Stimulated activated CD8-positive, alpha-beta memory T cell treated with anti-CD3 and anti-CD28 coated beads, Interleukin-7, amount 100 ng/mL, for 24 hours (primary cell): ENCODE measurements at places on chromosomes 4 and X.

DNA sequence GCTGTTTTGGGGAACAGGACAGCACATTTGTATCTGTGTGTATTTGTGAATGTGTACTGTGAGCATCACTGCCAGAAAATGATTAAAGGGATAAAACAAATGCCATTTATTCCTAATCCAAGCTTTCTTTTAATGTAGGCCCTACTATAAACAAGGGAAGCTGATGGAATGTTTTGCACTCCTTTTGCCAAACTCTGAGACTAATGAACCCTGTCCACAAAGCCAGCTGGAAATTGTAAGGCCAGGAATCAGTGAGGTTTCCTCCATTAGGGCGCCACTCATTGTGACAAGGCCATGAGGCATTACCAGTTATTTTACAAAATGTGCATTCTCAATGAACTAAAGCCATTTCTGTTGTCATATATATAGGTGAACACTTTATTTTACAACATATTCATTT, 163.0 kb upstream of the NAP1L5 start:
- no peak for DNase-seq

DNA sequence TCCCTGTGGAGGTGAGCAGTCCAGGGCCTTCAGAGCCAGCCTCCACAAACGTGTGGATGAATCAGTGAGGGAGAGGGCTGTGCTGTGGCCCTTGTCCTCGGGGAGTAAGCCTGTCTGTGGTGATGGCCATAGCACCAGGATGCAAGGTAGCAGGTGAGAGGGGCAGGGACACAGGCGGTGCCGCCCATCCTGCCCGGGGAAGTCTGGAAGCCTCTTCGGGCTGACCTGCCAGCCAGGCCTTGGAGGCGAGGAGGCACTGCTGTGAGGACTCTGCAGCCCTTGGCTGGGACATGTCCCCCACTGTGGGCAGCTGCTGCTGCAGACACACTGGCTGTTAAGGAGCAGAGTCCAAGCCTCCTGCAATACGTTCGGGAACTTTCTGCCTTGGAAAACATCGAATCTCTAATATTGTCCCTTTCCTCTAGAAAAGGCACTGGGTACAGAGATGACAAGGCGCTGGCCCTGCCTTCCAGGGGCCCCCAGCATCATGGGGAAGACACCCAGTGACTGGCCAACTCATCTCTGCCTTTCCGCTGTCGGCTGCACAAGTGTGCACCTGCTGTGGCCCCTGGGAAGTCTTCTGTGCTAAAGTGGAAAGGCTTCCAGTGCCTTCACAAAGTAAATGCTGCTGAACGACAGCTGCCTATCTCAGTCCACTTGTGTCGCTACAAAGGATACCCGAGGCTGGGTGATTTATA, 101.4 kb downstream of the ADRA2C start:
- no peak for DNase-seq

DNA sequence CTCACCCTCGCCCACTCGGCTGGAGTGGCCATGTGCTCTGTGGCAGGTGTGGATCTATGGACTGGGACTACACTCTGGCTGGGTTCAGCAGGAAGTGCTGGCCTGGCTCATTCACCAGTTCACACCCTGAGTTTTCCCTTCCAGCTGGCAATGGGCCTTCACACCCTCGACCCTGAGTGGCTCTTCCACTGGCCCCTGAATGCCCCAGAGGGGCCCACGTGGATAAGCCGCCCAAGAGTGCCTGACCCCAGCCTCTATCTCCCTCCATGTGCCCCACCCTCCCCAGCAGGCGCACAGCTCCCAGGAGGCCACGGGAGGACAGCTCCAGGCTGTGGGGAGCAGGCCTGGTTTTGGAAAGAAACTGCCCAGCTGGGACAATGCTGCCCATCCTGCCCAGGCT, 234.1 kb downstream of the AFAP1 start:
- no peak for DNase-seq

DNA sequence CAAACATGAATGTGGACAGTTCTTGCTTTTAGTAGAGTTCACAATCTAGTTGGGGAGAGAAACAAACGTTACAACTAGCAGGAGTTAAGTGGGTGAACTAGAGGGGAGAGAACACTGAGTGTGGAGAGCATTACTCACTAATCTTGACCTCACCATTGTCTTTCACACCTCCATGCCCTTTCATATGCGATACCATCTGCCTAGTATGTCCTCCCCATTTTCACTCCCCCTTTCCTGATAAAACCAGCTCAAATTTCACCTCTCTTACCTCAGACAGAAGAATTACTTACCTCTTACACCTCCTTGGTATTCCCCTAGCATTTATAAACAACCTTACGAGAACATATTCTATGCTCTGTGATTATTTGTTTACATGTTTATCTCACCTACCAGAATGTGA, 53.6 kb downstream of the LAS1L start:
- no peak for DNase-seq

GRCh38 chr4:184648054-184648312, 1.3 kb downstream of the CASP3 start:
- no peak for DNase-seq

DNA sequence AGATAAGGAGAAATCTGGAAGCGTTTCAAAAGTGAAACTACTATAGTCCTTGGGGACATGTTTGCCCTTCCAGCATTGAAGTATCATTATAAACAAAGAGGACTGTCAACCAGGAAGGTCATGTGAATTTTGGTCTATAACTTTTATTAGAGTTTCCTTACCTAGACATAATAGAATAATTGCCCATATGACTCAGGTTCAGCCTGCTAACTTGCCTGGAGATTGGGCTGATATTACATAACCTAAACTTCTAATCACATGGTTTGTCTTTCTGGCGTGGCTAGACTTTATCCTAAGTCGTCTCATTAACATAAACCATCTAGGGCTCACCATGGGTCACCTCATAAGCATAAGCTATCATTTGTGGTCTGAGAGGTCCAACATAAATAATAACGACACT, 775.9 kb downstream of the CENPC start:
- DNase-seq = no peak
